ENCODE measurements at places on chromosomes 13 and 19.

GRCh38 chr19:8017808-8018207 lies 12.4 kb upstream of the ELAVL1 start:
- no peak for DNase-seq

- DNase-seq = peak; percentile 73
Observed at GRCh38 chr19:16771618-16772017, 52.0 kb downstream of the NWD1 start.

DNA sequence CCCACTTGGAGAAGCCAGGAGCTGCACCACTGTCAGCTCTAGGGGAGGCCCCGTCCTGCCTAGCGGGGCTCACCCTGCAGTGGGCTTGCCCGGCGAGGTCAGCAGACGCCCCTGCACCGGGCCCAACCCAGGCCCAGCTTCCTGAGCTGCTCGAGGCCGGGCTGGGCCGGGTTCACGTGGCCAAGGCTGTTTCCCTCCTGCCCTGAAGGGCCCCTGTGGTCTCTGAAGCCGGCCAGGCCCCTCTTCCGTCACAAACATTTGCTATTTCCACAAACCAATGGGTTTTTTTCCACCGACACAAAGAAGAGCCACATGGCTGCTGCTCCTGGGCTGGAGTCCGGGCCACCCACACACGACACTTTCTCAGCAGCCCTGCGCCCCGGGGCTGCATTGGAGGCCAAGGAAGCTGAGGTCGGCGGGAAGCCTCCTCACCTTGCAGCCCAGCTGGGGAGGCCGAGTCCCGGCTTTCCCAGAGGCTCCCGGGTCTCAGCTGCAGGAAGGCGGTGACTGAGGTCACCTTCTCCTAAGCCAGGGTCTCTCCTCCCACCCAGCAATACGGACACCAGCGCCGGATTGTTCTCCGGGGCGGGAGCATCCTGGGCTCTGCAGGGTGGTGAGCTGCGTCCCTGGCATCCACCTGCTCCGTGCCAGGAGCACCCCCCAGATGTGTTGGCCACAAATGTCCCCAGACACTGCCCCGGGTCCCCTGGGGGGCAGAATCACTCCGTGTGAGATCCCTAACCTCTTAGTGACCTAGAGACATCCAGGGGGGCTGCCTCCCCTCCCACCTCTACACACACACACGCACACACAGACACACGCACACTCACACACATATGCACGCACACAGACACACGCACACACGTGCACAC lies 80.5 kb downstream of the GADD45B start:
- DNase-seq = no peak

- DNase-seq = peak; percentile 61
Observed at GRCh38 chr19:44644402-44645016, 799 bp downstream of the PVR start.

DNA sequence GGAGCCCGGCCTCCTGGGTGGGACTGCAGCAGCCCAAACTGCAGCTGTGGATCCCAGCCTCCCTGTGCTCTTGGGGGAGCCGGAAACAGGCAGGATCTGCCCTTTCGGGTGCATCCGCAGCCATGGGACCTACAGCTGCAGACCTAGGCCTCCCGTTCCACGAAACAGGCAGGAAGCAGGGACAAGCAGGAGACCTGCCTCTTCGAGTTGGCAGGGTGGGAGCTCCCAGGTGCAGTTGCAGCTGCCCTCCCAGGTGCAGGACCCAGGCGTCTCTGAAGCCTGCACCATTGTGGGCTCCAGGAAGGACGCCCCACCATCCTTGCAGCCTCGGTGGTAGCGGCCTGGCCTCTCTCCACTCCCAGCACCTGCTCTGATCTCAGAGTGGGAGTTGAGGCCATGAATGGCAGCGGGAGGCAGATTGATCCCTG lies 189.0 kb upstream of the KLHL1 start:
- no peak for DNase-seq

- no peak for DNase-seq
Observed at GRCh38 chr13:51776179-51776578, 27.8 kb downstream of the DHRS12 start.

DNA sequence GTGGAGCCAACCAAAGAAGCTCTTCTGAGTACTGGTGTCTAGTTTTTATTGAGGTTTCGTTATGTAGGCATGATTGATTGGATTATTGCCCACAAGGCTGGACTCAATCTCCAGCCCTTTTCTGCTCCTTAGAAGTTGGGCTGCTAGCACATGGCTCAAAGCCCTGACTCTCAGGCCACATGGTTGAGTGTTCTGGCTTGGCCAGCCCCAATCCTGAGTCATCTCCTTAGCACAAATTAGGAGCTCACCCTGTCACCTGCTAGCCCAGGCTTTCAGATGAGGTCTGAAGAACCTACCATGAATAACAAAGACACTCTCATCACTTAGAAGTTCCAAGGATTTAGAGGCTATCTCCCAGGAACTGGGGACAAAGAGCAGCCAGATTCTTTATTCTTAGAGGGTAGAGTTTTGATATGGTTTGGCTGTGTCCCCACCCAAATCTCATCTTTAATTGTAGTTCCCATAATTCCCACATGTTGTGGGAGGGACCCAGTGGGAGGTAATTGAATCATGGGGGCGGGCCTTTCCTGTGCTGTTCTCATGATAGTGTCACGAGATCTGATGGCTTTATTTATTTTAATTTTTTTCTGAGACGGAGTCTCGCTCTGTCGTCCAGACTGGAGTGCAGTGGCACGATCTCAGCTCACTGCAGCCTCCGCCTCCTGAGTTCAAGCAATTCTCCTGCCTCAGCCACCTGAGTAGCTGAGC lies 11.3 kb downstream of the DPY19L3 start:
- no peak for DNase-seq

DNA sequence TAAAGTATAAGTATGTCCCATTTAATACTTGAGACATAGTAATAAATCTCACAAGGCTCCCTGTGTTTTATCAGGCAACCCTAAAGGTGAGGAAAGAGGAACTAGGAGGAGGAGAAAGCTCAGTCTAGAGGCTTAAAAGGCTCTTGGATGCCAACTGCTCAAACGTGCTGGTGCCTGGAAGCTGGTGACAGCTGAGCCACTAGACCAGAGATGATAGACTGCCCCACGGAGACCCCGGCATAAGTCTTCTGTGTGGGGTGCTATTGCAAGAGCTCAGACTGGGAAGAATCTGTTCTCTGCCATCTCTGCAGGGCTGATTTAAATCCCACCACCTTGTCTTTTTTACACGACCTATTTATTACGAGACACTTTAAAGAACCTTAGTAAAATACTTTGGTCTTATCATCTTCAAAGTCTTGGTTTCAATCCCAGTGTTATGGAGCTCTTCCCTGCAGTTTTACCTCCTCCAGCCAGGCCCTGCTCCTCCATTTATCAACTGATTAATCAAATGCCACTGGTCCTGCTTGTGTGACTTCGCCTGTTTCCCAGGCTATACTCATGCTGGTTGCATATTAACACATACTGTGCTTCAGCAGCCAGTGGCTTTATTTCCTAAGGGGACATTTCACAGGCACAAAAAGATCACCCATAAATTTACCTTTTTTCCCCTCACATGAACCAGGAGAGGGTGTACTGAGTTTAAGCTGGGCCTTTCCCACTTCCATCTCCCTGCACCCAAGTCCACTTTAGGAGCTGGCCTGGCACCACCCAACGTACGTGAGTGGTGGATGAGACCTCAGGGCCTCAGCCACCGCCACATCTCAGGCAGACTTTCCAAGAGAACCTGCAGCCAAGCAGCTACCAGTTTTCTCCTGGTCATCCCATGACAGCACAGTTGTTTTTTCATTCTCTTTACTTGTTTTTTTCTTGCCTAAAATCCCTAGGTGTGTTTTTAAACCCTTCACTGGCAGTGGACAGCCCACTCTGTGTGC lies 7.8 kb upstream of the ATP12A start:
- no peak for DNase-seq

DNA sequence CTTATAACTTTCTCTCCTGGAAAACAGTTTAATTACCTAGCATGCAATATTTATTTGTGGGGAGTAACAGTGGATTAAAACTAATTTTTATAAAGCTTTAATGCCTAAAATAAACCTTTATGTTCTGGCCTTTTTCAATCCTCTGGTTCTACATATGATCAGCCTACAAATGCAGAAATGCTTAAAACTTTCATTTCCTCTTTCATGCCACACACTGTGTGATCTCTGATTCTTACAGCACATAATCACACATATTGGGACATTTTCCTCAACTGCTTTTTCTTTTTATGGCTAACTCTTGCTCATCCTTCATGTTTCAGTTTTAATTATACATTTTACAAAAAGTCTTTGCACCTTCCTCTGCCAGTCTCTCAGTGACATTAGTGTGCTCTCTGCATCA lies 910.8 kb upstream of the SLITRK6 start:
- no peak for DNase-seq

- DNase-seq = no peak
Observed at GRCh38 chr13:25170554-25171111, 1.5 kb downstream of the AMER2 start.

DNA sequence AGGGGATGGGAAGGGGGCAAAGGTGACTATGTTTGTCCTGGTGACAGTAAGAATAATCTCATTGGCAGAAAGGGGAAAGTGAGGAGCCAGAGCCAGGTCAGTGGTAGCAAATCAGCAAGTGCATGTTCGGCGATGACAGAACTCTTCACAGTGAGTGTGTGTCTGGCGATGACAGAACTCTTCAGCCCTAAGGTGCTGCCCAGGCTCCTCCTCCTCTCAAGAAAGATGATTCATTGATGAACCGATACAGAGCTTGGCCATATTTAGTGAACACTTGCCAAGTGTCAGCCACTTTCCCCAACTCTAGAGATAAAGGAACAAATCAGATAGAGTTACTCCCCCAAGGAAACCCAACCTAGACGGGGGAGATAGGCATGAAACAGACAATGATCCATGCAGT lies 199.3 kb upstream of the UBL3 start:
- DNase-seq = peak; percentile 73

- peak; percentile 47 for DNase-seq
Observed at GRCh38 chr13:23871616-23872220, 17.5 kb downstream of the MIPEP start.

GRCh38 chr13:22821589-22821988 lies 359.2 kb upstream of the SGCG start:
- no peak for DNase-seq

DNA sequence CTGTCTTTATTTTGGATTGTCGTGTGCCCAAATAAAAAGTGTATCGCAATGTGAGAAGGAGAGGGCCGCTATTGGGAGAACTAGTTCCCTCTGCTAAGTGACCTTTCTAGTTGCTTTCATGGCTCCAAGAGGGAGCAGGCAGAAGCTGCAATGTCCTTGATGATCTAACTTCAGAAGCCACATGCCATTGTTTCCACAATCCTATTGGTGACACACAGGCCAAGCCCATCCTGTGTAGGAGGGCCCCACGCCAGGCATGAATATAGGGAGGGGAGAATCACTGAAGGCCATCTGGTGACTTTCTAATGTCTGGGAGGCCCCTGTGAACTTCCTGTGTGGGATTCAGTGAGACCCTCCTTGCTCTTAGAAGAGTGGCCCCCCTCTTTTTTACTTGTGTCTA lies 47.8 kb upstream of the KPNA3 start:
- no peak for DNase-seq

GRCh38 chr13:111597618-111598017 lies 277.2 kb downstream of the TEX29 start:
- DNase-seq = no peak

DNA sequence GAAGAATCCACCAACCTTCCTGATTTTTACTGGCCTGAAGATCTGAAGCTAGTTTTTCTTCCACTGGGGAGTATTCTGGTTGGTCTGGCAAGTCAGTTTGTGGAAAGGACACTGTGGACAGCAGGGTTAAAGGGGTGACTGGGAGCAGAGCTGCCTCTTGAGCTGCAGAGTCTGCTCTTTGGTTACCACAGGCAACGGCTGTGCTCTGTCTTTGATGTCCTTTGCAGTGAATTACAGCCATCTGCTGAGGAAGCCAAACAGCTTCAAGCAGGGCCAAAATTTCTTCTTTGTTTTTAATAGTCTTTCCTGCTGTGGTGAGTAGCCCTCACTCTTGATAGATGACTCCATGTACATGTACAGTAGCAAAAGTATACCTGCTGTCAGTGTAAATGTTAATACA lies 75.7 kb downstream of the ZNF100 start:
- DNase-seq = no peak

All from bronchial epithelial cell (primary cell).